ENCODE measurements at places on chromosomes 7 and 10.

GRCh38 chr7:71021131-71021530 is 110.8 kb upstream of the GALNT17 start:
- DNase-seq, result no peak

GRCh38 chr10:110524859-110525232 is 27.1 kb downstream of the DUSP5 start:
- DNase-seq, result no peak

DNA sequence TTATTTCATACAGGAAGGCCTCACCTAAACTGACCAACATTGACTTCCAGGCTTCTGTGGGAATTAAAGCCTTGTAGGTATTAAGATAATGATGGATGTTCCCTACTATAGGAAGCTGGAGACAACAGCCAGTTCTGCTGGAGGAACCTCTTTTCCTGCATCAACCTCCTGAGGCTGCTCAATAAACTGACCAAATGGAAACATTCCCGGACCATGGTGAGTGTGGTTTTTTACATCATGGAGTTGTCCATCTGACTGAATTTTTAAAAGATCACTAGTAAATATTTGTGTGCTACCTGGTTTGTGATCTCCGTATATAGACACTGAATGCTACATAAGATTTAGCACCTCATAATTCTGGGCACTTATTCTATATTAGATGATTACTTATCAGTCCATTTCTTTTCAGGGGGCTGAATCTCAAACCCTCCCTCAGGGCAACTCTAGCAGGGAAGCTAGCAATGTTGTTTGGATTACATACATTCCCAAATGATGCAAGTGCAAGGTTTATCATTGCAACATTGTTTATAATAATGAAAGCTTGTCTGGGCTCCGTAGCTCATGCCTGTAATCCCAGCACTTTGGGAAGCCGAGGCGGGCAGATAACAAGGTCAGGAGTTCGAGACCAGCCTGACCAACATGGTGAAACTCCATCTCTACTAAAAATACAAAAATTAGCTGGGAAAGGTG is 21.5 kb upstream of the SMKR1 start:
- no peak for DNase-seq

GRCh38 chr10:69650589-69651261 is 20.7 kb downstream of the FAM241B start:
- peak; percentile 13 for DNase-seq

DNA sequence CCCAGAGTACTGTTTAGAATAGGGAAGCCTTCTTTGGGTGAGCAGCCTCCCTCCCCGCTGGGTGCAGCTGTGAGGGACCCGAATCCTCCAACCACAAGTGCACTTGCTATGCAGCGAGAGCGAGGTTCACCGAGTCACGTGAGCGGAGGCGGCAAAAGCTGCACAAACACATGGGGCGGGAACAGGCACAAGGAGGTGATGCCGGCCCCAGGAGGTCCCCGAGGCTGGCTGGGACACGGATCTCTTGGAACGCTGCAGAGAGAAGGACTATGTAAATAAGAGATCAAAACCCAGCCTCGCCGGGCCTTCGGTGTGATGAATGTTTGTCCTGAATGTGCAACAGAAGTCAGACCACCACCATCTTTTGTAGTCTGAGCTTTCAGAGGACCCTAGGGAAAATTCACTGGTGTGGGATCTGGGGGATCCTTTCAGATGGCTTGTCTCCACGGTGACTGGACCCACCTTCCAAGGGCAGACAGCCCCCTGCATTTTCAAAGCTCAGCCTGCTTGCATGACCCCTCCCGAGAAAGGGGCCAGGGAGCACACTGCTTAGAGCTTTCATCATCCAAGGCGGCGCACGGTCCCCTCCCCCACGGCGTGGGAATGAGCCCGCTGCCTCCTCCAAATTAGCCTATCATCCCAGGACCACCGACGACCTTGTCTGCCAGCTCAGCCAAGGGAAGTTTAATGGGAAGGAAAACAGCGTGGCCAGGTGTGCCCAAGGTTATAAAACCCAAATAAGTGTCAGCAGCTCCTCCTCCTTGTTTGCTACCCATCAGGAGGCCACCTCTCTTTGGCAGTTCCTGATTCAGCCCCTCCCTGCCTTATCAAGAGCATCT is 327.7 kb downstream of the CXCL12 start:
- no peak for DNase-seq

GRCh38 chr10:91589658-91590035 is 43.2 kb downstream of the PPP1R3C start:
- DNase-seq, result no peak

- no peak for DNase-seq
These were observed 170.9 kb upstream of the NPVF start for GRCh38 chr7:25399000-25399750.

- no peak for DNase-seq
These were observed 351.2 kb downstream of the DGKB start for GRCh38 chr7:14551310-14551709.

GRCh38 chr7:47100817-47101435 is 481.0 kb downstream of the TNS3 start:
- peak; percentile 74 for DNase-seq

DNA sequence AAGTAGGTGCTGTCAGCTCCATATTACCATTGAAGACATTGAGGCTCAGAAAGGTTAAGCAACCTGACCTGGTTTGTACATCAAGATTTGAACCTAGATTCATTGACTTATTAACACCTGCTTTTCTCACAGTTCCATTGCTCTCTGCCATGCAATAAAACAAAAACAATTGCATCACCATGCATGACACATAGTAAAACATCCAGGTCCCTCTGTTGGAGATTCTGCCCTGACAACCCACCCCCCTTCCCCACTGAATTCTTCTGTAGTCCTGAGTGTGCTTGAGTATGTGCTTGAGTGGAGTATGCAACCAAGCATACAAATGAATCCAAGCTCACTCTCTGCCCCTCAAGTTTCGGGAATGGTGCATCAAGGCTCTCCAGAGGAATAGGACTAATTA is 6.0 kb upstream of the LMBR1 start:
- DNase-seq, result no peak

GRCh38 chr10:124917428-124918190 is 24.3 kb upstream of the ZRANB1 start:
- DNase-seq, result peak; percentile 28

GRCh38 chr7:24871770-24872169 is 108.2 kb downstream of the OSBPL3 start:
- no peak for DNase-seq

GRCh38 chr7:29281782-29282541 is 87.4 kb downstream of the CHN2 start:
- peak; percentile 18 for DNase-seq

DNA sequence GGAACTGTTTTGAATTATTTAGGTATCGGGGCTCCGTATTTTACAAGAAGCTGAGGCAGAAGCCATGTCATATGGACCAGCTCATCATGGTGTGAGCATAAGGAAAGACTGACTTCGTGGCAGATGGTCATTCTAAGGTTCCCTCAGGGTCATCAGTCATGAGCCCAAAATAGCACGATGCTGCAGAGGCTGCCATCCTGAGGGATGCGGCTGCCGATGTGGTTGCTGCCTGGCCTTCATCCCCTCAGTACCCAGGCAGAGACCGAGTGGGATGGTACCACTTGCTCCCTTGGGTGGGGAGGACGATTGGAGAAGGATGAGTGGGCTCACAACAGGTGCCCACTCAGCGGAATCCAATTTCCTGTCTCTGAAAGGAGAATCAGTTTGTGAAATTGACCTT is 490.3 kb downstream of the SDK1 start:
- no peak for DNase-seq

DNA sequence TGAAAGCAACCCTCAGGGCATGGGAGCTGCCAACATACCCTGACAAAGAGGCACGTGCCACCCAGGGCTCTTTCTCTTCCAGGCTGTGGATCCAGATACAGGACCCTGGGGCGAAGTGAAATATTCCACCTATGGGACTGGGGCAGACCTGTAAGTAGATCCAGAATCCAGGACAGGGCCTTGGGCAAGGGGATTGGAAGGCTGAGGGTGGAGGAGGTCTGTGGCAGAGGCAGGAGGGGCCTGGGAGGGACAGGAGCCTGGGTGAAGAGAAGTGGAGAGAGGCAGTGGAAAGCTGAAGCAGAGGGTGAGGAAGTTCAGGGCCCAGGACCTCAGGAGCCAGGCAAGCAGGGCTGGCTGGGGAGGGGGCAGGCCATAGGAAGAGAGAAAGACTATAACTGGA is 13.8 kb downstream of the LRIT2 start:
- no peak for DNase-seq

GRCh38 chr7:102875700-102876295 is 37.0 kb upstream of the LRRC17 start:
- DNase-seq, result peak; percentile 99

DNA sequence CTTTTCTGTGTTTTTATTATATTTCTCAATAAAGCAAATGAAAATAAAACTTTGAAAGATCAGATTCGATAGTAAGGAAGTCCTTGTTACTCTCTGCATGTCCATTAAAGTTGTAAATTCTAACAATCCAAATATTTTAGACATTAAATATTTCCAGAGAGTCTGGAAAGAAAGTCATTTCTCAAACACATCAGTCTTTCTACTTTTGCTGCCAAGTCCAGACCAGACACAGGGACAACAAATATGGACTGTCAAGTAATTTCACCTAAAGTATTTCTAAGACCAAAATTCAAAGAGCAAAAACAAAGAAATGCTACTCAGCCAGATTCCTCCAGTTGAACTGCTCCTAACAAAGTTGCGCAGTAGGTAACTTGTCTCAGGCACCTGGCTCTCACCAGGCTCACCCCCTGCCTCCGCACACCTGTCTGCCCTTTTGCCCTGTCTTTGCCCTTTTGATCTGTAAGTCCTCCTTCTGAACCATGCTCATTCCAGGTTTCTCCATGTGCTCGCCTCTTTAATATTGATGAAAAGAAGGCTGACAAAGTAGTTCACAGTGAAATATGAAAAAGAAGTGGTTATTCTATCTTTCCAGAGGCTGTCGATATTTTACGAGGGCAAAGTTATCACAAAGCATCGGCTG is 300.5 kb downstream of the C7orf25 start:
- DNase-seq, result no peak

GRCh38 chr10:109432281-109432680 is 491.0 kb downstream of the XPNPEP1 start:
- no peak for DNase-seq

- DNase-seq, result no peak
These were observed 76.2 kb downstream of the GRB10 start for GRCh38 chr7:50706469-50706937.

- no peak for DNase-seq
These were observed 26.0 kb upstream of the PRLHR start for GRCh38 chr10:118621304-118621942.

DNA sequence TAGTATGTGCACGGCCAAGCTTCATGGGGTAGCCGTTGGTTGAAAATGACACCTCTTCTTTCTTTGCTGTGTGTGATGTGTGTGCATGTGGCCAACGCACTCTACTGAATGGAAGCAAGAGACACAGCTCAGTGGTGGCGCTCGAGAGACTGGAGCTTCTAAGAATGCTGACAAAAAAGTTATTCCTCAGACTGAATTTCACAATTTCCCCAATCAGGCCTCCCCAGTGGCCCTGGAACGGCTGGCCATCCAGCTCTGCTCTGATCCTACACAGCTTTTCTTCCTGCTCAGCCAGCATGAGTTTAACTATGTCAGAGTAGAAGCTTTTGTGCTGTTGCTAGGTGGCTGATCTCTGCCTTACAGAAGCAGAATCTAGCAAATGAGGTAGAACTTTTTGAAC is 186.7 kb upstream of the PLXDC2 start:
- peak; percentile 55 for DNase-seq

GRCh38 chr10:84191106-84191505 is 3.2 kb upstream of the CDHR1 start:
- DNase-seq, result no peak

- DNase-seq, result no peak
These were observed 1.1 kb downstream of the ODAD2 start for GRCh38 chr10:27997865-27998177.

DNA sequence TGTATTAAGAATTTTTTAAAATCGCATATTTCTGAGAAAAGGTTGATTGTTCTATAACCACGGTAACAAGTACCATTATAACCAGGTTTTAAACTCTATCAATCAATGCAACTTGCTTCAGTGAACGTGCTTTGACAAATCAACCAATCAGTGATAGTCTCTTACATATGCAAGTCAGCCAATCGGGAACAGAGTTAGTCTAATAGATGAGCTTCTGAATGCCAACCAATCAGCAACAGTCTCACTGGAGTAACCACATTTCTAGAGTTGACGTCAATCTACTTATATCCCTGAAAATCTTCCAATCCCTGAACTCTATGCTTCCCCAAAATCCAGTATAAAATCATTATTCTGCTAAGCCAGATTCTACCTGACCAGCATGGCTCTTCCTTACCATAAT is 44.7 kb upstream of the TRUB1 start:
- DNase-seq, result no peak

- no peak for DNase-seq
These were observed 231.2 kb downstream of the EXOC4 start for GRCh38 chr7:133484086-133484485.

- peak; percentile 15 for DNase-seq
These were observed 108.0 kb downstream of the SDK1 start for GRCh38 chr7:3408814-3409595.

DNA sequence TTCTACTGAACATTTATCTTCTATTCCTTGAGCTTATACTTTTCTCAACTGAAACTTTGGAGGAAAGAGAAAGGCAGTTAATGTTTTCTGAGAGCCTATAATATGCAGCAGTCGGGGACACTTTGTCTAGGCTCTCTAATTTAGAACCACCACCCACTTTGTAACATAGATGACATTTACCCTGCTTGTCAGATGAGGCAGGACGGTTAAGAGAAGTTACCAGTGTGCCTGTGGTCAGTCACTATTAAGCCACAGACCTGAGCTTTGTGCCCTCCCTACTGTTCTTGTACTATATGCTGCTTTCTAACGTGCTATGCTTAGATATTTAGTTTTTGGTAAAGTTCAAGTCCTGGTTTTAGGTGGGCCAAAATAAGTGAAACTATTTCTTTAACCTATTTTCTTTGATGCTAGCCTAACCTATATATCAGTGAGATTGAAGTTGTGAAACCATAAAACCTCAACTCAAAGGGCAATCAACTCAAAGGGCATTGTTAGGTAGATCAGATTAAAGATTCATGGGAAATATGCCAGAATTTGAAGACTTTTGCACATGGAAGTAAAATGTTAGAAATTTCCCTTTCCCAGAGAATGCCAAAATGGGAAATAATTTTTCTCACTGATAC is 156.5 kb upstream of the AGR3 start:
- no peak for DNase-seq

DNA sequence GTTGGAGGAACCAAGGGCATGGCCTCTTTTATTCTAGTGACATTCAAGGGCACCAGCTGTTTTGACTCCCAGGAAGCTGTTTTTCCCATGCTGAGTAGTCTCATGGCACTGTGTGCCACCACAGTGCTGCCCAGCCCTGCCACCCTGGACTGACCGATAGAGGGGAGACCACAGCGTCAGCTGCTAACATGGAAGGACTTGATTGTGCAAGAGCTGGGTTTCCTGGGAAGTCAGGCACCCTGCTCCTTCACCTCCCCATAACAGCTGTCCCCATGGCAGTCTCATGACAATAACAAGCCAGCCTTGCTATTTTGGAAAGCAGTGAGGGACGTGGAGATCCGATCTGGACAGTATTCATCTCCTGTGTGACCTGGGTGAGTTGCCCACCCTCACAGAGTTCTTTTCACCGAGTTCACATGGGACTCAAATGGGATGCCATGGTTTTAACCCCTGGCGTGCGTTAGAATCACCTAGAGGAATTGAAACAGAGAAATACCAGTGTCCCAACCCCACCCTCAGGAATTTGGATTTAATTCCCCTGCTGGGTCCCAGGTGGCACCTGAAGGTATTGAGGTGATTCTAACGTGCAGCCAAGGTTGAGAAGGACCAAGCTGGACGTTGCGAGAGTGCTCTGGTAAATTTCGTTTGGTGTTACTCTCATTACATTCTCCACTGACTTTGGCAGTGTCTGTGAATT is 174.8 kb downstream of the CELF2 start:
- DNase-seq, result no peak
